Stimulated activated CD8-positive, alpha-beta memory T cell treated with anti-CD3 and anti-CD28 coated beads, Interleukin-4, amount 100 ng/mL, for 48 hours (primary cell): ENCODE measurements at places on chromosomes 2 and 18.

DNA sequence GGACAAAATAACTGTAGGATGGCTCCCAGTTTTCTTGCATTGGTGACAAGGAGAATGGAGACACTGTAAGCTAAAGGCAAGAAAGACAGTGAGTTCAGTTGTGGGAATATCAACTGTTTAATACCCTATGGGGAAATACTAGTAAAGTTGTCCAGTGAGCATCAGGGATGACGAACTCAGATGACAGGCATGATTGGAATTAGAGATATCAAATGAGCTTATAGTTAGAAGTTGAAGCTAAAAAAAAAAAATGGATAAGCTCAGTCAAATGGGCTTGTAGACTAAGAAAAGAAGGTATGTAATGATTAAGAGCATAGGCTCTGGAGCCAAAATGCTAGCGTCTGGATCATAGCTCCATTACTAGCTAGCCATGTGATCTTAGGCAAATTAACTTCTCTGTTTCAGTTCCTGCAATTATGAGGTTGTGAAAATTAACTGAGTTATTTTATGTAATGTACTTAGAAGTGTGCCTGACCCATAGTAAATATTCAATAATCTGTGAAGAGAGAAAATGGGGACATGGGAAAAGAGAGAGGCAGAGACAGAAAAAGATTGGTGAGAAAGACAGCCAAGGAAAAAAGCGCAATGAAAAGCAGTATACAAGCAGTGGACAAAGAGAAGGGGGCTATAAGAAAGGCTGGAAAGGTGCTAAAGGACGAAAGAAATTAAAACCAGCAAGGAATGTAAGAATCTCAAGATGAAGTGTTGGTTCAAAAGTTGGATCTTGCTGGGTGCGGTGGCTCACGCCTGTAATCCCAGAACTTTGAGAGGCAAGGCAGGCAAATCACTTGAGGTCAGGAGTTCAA, 95.7 kb upstream of the SLC39A10 start:
- DNase-seq = no peak

GRCh38 chr2:10521356-10522169, 73.4 kb upstream of the ODC1 start:
- no peak for DNase-seq

DNA sequence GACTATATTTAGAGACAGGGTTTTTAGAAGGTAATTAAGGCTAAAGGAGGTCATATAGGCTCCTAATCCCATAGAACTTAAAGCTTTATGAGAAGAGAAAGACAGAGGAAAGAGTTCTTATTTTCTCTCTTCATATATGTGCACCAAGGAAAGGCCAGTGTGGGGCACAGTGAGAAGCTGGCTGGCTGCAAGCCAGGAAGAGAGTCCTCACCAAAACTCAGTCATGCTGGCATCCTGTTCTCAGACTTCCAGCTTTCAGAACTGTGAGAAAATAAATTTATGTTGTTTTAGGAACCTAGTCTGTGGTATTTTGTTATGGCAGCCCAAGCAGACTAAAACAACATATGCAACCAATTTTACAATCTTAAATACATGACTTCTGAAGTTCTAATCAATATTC, 31.5 kb upstream of the ATIC start:
- DNase-seq = no peak

- no peak for DNase-seq
Observed at GRCh38 chr2:143451642-143452281, 322.5 kb downstream of the ARHGAP15 start.

GRCh38 chr2:193869564-193869963, 1674.8 kb upstream of the TMEFF2 start:
- no peak for DNase-seq

DNA sequence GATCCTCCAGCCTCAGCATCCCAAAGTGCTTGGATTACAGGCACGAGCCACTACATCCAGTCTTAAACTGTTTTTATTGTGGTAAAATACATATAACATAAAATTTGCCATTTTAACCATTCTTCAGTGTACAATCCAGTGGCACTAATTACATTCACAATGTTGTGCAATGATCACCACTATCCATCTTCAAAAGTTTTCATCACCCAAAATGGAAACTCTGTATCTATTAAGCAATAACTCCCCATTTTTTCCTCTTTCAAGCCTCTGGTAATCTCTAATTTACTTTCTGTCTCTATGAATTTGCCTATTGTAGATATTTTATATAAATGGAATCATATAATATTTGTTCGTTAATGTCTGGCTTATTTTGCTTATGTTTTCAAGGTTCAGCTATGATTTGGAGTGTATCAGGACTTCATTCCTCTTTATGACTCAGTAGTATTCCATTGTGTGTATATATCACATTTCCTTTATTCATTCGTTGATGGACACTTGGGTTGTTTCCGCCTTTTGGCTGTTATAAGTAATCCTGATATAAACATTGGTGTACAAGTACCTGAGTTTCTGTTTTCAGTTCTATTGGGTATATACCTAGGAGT, 71.8 kb downstream of the GFPT1 start:
- DNase-seq = no peak

DNA sequence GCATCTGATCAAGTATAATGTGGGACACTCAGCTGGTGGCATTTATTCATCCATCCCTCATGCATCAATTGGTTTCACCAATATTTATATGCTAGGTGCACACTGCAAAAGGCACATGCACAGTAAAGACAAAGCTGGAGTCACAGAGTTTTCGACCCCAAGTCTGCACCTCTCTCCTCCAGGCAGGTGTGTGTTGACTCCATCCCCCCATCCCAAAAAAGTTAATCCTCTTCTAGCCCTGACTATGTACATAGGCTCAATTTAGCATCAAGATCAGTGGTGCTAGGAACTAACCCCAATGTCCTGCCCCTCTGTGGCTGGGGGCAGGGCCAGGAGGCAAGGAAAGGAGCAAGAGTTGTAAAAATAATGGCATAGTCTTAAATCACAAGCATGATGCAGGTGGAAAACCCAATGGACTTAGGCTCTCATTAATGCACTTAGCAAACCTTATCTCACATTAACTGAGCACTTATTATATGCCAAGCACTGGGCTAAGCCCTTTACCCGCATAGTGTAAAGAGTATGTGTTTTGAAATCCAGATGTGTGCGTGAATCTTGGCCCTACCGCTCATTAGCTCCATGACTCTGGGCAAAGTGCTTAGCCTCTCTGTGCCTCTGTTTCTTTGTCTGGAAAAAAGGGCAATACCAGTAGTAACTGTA, 3.1 kb downstream of the EVA1A start:
- DNase-seq = no peak

DNA sequence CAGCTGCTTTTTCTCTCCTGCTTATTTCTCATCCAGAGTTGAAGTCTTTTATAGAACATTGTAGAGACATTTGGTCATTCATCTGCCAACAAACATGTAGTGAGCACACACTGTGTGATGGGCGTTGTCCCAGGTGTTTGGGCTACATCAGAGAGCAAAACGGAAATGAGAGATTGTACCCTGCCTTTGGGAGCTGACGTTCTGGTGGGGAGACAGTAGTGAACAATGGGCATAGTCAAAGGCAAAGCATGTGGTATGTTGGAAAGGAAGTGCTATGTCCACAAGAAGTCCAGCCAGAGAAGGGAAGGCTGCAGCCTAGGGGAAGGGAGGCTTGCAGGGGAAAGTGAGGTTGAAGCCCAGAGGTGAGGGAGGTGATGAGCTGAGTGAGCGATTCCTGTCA, 78.1 kb downstream of the PIEZO2 start:
- DNase-seq = no peak

DNA sequence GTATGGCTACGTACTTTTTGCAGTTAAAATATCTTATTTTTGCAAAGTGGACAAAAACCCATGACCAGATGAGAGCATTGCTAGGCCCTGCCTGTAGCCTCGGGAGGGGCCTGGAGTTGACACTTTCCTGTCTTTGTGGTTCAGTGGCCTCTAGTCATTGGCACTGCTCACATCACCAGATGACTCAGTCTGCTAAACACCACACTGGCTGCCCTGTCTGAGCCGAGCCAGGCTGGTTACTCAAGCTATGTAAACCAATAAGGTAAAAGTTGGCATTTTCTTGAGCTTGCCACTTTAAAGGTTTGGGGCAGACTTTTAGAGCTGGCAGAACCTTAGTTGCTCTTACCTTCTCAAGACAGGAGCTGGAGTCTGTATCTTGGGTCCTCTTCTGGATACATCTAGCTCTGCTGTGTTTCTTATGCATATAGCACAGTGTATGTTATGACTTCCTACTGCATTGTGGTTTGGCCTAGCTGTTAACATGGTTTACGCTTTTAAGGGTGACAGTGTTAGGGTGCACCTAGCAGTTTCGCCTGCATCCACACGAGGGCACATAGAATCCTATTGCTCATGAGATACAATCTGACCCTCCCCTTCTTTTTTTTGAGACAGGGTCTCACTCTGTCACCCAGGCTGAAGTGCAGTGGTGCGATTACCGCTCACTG, 76.4 kb downstream of the AP1S3 start:
- peak; percentile 69 for DNase-seq

GRCh38 chr2:121529439-121530211, 1.1 kb upstream of the RNU4ATAC start:
- DNase-seq = no peak

- no peak for DNase-seq
Observed at GRCh38 chr2:148486655-148487054, 157.9 kb upstream of the EPC2 start.

DNA sequence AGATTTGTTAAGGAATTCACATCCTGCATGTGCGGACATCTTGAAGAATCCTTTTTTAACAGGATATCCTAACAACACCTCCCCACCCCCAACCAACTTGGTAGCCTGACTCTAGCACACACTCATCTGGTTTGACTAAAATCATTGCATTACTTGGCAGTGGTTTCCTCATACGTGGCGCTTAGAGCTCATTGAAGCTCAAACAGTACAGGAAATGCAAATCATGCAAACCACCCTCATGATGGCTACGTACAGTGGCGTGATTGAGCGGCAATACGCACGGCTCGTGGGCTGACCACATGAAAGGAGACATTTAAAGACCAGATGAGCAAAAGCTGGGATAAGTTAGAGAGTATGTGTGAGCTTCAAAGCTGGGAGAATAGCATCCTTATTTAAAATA, 336.2 kb downstream of the ZEB2 start:
- peak; percentile 77 for DNase-seq

DNA sequence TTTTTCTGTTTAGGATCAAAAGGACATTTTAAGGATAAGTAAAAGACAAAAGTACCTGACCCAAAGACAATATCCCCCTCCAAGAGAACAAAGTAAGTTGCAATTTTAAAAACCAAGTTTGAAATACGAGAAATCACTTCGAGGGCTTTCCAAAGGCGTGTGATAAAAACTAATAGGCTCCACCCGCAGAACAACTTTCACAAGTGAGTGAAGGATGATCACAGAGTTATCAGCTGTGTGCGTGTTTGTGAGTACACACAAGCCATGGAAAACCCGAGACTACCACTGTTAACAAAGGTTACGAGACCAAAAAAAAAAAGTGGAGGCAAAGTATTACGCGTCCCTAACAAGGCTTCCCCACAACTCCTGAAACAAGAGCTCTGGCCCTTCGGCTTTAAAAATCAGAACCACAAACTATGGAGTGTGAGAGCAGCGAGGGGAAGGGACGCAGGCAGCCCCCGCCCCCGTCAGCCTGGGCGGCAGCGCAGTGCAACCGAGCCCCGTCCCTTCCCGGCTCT, 719 bp downstream of the SMAD2 start:
- no peak for DNase-seq

GRCh38 chr2:172442072-172442895, 14.9 kb downstream of the ITGA6 start:
- peak; percentile 74 for DNase-seq

DNA sequence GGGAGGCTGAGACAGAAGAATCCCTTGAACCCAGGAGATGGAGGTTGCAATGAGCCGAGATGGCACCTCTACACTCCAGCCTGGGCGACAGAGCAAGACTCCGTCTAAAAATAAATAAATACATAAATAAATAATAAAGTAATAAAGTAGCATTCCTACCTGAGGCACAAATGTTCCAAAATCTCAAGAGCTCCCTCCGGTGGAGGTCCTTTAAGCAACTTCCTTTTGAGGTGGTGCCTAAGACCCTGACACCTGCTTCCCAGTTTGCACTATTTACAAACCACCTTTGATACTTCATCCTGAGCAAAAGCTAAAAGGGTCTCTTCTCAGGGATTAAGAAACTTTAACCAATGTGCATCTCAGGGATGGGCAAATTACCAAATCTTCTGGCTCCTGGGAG, 505.1 kb downstream of the CNTNAP5 start:
- no peak for DNase-seq

DNA sequence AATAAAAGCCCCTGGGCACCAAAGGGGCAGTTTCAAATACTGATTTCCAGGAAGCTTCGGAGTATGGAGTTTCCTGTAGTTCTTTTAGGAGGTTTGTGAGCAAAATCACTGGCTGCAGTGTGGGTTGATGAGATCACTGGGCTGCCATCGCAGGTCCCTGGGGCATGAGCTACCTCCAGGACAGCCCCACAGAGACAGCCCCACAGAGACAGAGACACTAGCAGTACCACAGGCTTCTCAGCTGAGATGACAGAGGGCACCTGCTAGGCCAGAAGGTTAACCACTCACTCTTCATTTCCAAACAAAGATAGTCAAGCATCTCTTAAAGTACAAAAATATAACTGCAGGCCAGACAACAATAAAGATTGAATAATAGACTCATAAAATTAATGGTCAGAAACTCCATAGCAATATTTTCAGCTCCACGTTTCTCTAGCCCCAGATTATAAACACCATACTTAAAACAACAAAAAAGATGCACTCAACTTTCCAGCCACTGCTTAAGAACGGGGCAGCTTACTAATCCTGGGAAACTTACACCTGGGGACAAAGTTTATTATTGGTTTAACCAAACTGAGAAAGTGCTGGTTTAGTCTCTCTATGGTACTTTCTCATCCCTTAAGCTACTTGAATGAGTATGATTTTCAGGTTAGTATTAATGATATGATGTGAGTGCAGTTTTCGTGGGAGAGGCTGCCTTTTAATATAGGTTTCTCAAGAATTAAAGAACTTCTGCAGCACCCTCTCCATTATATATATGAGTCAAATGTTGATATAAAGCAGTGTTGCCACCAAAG, 11.6 kb downstream of the AFF3 start:
- DNase-seq = no peak

DNA sequence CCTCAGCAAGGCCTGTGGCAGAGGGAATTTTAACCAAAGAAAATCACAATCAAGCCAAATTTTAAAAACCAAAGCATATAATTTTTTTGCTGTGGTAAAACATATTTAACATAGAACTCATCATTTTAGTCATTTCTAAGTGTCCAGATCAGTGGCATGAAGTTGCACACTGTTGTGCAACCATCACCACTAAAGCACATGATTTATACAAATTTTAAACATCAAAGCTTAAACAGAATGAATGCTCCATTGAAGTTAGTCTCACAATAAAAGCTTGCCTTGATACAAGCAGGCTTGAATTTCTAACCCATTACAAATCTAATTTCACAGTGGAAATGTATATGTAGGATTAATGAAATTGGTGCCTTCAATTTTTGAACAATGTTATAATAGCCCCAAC, 31.2 kb downstream of the FTCDNL1 start:
- no peak for DNase-seq
